Caki2 (cell line): ENCODE measurements at places on chromosomes 16 and 17.
A peak's percentile ranks its signal among the peaks of the same experiment; 100 is the strongest.

GRCh38 chr17:40950176-40950575, 12.7 kb upstream of the KRT23 start:
- no peak for DNase-seq

DNA sequence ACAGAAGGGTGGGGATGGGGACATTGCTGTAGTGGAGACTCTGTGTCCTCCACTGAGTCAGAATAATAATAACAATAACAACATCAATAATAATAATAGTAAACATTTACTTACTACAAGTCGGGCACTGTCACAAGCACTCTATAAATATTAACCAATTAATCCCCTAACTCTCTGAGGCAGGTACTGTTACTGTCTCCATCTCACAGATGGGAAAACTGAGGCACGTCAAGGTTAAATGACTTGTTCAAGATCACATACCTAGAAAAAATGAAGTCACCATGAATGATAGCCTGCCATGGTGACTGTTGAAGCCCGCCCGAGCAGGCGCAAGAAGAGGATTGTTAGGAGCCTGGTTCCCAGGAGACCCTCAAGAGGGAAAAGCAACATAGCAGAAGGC, 10.2 kb downstream of the PRR29 start:
- DNase-seq, result no peak

DNA sequence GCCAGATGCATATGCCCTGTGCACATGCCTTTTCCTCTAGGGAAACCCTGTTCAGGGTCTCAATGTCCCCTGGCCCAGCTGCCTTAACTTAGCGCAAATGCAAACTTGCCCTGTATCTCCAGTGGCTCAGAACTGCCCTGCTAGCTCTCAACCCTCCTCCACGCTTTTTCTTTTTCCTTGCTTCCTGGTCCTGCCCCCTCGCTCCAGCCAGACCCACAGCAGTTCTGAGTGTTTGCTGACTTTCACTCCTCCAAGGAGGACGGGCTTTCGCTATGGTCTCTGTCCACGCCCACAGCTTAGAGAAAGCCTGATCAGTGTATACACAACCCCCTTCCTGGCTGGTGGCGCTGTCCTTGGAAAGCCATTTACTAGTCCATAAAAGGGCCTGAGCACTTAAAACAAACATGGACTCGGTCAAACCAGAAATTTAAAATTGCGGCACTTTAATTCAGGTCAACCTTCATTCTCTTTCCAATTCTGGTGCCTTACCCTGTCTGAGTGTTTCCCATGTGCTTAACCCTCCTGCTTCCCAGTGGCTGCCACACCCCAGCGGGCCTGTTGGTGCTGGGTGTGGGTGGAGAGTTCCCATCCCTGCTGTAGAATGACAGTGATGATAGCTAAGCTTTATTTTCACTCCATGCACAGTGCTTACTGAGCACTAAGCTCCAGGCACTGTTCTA, 15.6 kb upstream of the TMEM98 start:
- DNase-seq, result no peak

GRCh38 chr17:68452724-68453290, 4.5 kb downstream of the WIPI1 start:
- no peak for DNase-seq

DNA sequence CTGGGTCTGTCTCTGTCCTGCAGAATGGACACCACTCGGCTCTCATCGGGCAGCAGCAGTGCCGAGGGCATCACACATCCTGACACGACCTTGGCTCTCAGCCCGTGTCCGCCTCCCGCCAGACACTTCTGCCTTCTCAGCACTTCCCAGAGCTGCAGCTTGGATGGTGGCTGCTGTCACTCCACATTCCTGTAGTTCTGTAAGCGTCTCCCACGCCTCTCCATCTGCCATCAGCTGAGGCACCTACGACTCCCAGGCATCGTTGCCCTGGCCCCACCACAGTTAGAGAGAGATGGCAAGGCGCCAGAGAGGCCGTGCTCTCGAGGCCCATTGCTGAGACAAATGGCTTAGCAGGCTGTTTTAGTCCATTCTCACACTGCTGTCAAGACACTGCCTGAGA, 195.9 kb upstream of the CHMP6 start:
- no peak for DNase-seq

DNA sequence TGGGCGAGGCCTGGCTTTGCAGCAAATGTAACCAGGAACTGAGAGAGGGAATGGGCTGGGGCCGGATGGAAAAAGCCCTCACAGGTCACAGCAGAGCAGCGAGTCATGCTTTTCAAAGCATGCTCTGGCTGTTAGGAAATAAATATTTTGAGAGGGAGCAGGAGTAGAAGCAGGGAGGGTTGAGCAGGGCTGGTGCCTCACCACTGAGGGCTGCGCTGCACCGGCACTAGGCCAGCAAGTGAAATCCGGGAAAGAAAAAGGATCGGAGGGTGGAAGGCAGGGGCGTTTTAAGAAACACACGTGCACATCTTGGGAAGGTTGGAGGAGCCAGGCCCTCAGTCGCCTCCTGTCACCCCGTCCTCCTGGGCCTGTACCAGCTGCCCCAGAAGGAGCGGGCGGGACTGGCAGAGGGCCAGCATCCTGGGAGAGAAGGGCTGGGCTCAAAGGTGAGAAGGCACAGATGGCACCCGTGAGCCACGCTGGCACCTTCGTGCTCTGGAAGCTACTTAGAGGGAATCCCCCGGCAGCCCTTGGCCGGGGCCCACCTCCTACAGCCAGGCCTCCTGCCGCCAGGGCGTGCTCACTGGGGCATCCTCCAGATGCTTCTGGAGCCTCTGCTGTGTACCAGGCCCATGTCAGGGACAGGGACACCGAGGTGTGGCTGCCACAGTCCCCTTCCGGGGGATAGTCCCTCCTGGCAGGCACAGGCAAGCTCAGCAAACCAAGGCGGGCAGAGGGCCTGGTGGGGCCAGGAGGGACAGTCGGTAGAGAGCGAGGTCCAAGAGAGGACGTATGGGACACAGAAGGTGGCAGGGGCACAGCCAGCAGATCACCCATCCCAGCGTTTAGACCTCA, 71.5 kb upstream of the PLCG2 start:
- DNase-seq, result peak; percentile 59

DNA sequence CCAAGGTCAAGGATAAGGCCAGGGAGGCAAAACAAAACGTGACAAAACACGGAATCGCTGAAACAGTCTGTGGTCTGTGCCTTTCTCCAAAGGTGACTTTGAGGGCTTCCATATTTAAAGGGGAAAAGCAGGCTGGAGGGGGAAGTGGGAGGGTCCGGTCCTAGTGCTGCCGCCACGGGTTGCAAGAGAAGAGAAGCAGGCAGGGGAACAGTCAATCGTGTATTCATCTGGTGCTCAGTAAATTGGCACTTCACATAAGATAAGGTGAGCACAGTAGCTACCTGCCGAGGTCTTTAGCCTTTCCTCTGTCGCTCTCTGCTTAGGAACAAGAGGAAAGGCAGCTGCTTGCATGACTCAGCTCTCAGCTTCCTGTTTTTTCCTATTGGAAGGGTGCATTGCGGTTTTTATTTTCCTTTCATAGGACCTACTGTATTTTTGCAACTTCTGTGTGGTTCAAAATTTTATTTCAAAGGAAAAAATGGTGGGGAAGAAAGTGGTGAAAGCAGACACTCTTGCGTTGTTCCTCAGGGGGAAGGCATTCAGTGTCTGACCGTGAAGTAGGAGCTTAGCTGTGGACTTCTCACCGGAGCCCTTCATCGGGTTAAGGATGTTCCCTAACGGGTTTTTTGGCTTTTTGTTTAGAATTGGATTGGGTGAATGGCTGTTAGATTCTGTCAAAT, 7.1 kb upstream of the LGALS3BP start:
- DNase-seq, result peak; percentile 49

- no peak for DNase-seq
Measured at GRCh38 chr17:50407921-50408320, 10.6 kb upstream of the LRRC59 start.

DNA sequence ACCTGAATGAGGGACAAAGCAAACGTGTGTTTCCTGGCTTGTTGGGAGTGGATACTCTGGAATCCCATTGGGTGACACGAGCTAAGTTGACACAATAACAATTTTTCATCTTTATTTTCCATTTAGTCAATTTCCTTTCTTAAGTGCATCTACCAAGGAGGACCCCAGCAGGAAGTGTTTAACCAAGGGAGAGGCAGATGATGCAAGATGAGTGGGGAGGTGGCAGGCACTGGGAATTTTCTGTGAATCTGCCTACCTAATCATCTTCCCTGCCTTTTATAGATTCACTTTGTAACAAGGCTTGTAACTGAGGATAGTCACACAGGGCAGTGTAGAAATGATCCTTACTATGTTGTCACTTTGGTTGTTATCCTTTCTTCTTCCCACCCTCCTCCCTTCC, 317.7 kb upstream of the HSBP1 start:
- DNase-seq, result no peak

DNA sequence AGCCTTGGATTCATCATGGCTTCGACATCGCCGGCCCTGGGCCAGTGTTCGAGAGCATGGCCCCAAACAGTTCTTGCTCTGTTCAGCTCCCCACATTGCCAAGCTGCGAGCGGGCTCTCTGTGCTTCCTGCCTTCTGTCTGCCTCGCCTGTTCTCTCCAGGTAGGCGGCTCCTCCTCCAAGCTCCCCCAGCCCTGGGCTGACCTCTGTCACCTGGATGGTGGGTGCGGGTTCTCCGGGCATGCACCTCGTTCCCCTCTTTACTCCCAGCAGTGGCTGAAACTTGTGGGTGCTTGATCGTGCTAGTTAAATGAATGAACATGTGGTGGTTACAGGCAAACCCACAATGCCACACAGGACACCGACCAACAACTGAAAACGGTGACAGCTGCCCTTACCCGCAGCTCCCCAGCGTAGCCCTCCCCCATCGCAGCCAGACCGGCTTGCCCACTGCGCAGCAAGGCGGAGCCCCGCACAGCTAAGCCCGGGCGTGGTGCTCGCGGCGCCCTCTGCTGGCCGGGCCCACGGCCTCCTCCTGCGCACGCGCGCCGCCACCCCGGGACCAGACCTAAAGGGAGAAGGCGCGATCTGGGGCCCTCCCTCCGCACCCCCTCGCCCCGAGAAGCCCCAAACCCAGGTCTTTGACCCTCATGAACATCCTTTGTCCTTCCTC, 23.0 kb upstream of the EIF1 start:
- peak; percentile 82 for DNase-seq

DNA sequence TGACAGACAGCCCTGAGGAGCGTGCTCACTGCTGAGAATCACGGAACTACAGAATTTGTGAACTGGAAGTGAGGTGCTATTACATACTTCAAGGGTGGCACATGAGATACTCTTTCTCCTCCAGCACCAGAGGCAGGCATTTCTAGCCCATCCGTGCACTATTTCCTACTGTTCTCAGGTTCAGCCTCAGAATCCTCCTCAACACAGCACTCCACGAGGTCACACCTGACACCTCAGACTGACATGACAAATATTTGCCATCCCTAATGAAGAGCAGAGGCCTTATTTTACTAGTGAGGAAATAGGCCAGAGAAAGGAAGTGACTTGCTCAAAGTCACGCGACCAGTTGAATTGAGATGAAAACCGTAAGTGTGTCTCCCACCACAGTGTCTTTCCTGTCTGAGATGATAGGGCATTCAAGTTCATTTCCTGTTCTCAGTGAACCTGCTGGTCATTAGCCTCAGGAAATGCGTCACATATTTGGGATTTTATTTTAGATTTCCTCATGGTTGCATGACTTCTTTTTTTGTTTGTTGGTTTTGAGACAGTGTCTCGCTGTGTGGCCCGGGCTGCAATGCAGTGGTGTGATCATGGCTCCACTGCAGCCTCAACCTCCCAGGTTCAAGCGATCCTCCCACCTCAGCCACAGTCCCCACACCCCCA, 23.6 kb downstream of the SEZ6 start:
- DNase-seq, result no peak

DNA sequence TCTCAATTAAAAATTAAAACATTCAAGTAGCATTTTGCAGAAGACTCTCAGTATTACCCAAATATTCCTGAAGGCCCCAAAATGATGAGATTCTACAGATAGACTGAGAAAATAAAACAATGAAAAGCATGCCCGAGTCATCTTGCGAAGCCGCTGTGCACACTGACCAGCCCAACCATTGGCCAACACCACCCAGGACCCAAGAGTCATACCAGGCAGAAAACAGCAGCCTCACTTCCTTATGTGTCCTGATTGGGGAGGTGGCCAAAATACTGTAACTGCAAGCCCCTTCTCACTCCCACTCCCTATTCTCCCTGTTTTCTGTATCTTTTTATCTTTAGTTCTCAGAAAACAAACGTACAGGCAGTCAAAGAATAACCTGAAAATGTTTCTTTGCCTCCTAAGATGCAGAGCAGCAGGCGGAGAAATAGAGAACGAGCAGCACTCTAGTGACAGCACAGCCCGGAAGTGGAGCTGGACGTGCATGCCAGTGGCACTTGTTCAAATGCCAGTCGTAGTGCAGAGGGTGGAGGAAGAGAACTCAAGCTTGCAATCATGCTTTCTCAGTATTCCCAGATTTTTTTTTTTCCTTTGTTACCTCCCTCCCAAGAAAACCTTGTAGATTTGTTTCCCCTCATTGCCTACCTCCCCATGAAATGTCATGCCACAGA, 182.3 kb upstream of the SOX9 start:
- DNase-seq, result no peak

GRCh38 chr16:86083382-86084002, 184.5 kb downstream of the IRF8 start:
- DNase-seq, result no peak

- DNase-seq, result no peak
Measured at GRCh38 chr17:78372841-78373240, 5.6 kb upstream of the PGS1 start.

- DNase-seq, result no peak
Measured at GRCh38 chr17:77508047-77508715, 367.4 kb downstream of the SEC14L1 start.

GRCh38 chr16:85613604-85614337, 649 bp downstream of the GSE1 start:
- peak; percentile 62 for DNase-seq

DNA sequence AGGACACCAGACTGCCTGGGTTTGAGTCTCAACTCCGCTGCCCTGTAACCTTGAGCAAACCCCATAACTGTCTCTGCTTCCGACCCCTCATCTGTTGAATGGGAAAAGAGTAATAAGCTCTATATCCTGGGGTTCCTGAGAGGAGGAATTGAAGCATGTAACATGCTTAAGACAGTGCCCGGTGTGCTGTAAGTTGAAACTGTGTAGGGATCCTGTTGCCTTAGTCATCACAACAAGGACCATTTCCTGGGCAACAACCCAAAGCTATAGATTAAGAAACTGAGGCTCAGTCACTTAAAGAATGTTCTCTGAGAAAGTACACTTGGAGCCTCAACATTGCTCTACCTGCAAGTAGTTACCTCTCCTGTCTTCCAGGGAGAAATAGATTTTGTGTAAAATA, 23.0 kb downstream of the CDH13 start:
- no peak for DNase-seq
